ENCODE measurements at places on chromosomes 12 and 14.
A peak's percentile ranks its signal among the peaks of the same experiment; 100 is the strongest.

DNA sequence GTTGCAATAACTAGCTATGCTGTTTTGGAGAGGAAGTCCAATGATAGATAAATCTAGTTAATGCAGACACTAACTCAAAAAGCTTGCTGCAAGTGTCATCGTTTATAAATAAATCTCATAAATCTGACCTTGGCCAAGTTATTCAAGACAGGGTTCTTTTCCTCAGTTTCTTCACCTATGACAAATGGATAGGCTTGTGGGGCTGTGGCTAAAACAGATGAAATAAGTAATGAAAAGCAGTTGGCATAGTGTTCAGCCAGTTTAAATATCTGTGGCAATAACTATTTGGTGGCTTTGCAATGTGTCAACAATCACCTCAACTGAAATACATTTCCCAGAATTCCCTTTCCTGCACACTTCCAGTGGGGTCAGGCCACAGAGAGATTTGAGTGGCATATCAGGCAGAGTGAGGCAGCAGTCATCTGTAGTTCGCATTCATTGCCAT is 169.9 kb downstream of the DYRK2 start:
- DNase-seq: no peak

GRCh38 chr12:91529829-91530228 is 347.2 kb upstream of the DCN start:
- no peak for DNase-seq

DNA sequence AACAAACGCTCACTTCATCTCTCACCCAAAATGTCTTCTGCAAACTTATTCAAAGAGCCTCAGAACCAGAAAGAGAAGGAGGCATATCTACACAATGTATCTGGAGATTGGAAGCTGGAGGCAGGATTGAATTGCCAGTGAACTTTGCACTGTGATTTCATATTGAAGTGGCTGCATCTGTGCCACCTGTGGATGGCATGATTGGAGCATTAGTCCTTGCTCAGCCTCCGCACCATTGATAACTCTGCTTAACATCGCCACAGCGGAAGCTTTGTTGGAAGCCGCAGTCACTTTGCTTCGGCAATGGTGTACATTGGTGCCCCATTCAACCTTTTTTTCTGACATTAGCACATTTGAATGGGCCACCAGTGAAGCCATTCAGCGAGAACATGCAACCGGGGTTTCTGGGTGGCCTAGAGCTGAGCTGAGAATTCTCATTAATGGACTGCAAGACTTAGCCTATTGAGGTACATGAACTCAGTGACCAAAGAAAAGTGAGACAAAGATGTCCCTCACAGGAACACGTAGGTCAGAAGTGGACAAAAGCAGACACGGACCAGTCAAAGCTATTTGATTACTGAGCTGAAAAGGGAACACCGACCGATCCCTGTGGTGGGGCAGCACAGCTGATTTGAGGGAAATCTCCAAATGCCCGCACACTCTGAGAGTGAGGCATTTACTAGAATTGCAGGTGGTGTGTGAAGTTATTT is 130.4 kb downstream of the BRMS1L start:
- no peak for DNase-seq

- no peak for DNase-seq
Observed at GRCh38 chr12:64229796-64230195, 7.7 kb upstream of the KICS2 start.

- DNase-seq: peak; percentile 85
Observed at GRCh38 chr14:34355584-34356263, 106.3 kb downstream of the SPTSSA start.

- no peak for DNase-seq
Observed at GRCh38 chr12:47082796-47083621, 3.2 kb upstream of the AMIGO2 start.

- no peak for DNase-seq
Observed at GRCh38 chr12:107144990-107145389, 51.6 kb upstream of the CRY1 start.
